ENCODE measurements at places on chromosomes 1 and 21.

DNA sequence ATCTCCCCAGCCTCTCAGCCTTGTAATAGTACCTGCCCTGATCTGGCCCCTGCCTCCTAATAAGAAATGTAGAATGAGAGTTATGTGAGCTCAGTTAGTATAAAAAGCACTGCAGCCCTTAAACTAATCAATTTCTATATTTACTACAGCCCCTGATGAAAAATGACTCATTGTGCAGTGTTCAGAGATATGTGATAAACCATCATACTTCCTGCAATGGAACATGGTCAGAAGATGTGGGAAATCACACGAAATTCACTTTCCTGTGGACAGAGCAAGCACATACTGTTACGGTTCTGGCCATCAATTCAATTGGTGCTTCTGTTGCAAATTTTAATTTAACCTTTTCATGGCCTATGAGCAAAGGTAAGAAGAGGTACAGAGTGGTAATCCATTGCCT, 176.8 kb upstream of the PDE4B start:
- no peak for DNase-seq

DNA sequence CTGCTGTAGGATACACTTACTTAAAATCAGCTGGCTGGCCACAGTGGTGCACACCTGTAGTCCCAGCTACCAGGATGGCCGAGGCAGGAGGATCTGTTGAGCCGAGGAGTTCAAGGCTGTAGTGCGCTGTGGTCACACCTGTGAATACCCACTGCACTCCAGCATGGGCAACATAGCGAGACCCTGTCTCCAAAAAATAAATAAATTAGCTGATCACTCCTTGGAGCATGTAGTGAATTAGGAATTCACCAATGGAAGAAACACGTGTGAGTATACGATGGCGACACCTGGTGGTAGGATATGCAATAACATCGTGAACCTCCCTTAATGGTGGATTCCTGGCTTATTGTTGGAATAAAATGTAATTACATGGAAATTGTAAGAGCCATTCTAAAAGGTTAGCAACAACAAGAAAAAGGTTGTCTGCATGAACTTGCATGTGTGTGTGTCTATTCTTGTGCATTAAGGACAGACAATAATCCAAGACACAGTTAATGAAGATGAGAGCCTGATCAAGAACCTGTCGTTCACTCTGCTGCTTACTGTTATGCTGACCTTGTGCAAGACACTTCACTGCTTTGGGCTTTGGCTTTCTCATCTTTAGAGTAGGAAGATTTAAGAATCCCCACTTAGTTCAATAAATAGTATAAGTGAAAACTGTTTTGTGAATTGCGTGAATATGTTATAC, 38.6 kb upstream of the COX20 start:
- DNase-seq = peak; percentile 70

GRCh38 chr1:182724215-182724614, 39.8 kb upstream of the RGS8 start:
- no peak for DNase-seq

GRCh38 chr1:169796274-169796810, 1.6 kb upstream of the METTL18 start:
- DNase-seq = no peak

DNA sequence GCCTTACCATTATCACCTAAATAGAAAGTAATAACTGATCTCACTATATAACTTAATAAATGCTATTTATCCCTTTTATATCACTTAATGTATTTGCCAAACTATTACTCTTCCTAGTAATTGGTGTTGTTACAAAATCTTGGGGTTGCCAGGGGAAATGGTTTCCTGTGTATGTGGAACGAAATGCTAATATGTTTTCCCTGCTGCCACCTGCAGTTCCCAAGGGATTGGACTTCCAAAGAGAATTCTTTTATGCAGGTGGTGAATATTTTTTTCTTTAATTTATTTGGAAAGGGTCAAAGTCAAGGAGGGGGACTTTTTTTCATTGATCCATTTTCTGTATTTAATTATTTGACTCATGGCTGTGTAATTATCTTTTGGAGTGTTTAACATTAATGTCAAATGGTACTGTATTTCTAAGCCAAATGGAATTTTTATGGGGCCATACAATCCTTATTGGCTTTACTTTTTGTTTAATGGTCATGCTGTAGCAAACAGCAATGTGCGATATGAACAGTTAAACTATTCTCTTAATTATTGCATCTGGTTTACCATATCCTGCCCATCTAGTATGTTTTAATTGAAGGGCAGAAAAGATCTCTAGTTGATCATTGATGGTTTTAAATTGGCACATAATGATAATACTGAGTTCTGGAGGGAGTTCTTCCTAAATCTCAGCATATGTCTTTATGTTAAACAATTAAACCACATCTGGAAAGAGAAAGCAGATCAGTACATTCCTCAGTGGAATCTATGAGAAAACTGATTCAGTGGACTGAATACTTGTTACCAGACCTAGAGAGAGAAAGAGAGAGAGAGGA, 486.3 kb downstream of the TTLL7 start:
- no peak for DNase-seq

- DNase-seq = no peak
Observed at GRCh38 chr1:67589519-67590233, 95.3 kb upstream of the GADD45A start.

GRCh38 chr1:46643368-46643775, 24.8 kb downstream of the ATPAF1 start:
- DNase-seq = no peak

- DNase-seq = peak; percentile 85
Observed at GRCh38 chr1:161153682-161154337, at the start of gene UFC1. Gene UFC1, plus strand, starts transcription at chr1:161153978. Its CDS starts 20 bp downstream, at chr1:161153998.

DNA sequence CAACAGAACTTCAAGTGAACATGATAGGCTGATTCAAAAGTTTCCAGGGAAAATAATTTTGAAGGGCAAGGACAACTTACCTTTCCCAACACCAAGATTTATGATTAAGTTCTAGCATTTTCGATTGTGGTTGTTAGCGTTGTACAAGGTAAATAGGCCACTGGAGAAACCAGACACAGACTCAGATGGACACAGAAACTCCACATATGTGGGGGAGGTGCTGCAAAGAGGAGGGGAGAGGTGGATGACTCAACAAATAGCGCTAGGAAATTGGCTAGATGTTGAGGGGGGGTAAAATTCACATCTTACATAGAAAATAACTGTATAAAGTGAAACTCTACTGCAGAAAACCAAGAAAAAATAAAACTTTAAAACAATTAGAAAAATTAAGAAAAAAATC, 564.4 kb downstream of the MATN1 start:
- no peak for DNase-seq

DNA sequence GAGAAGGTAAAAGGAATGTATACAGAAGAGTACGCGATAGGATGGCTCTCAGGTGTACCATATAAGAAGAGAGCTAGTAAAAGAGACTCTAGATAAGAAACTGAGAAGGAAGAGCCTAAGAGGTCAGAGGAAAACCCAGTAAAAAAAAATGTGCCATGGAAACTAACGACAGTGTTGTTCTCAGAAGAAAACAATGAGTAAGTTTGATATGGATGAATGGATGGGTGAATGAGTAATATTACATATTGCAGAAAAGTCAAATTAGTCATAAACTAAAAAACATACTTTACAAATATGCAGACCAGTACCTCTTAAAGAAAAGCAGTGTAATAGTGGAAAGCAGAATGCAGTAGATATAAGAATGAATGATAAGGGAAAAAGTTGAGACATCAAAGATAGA, 316.2 kb downstream of the HMCN1 start:
- DNase-seq = no peak

DNA sequence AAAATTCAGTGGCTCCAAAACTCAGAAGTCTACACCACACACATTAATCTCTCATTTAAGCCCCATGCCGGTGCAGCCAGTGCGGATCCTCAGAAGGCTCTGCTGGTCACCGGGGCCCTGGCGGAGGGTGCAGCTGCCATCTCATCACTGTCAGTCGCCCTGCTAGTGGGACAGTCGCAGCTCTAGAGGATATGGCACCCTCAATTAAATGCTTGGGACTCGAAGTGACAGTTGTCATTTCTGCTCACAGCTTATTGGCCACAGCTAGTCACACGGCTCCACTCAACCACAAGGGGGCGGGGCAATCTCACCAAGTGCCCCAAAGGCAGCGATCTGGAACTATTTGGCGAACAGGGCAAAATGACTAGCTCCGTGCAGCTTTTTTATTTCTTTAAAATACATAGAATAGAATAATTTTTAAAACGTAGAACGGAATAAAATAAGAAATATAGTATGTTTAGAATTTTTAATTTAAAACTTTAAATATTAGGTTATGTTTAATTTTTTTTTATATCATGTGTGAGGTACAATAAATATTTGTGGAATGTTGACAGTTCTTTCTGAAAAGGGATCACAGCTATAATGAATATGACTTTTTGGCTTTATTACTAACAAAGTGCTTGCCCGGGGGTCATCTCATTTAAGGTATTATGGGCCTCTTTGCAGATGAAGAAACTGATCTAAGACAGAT, 8.0 kb upstream of the MAN1C1 start:
- peak; percentile 80 for DNase-seq

Measured in HEK293T (cell line).